AML-193 (cell line): ENCODE measurements at places on chromosomes 3 and 15.
A peak's percentile ranks its signal among the peaks of the same experiment; 100 is the strongest.

DNA sequence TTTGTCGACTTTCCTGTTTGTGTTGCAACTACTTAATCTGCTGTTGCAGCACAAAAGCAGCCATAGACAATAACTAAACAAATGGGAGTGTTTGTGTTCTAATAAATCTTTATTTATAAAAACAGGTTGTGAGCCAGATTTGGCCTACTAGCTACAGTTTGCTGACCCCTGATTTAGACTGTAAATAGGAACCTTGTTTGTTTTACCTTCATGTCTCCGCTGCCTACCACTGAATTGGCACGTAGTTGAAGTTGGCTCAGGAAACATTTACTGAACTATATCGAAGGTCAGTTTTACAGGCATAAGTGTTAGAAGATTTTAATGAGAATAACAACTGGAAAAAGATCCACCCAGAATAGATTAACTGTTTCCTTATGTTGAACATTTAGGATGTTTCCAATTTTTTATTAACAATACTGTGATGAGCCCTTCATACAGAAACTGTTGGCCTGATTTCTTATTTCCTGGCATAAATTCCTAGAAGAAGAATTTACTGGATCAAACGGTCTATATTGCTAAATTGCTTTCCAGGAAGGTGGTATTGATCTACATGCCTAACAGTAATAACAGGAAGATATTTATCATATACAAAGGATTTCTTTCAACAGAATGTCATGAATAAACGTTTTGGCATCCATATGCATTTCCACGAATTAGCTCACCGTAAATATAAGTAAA lies 156.2 kb upstream of the NR2E3 start:
- DNase-seq, result no peak

- no peak for DNase-seq
Observed at GRCh38 chr3:45275006-45275704, 49.1 kb upstream of the TMEM158 start.

- DNase-seq, result no peak
Observed at GRCh38 chr15:72796210-72796514, 12.6 kb upstream of the ADPGK start.

GRCh38 chr3:89246326-89246725 lies 138.9 kb downstream of the EPHA3 start:
- DNase-seq, result no peak

GRCh38 chr3:62379321-62379798 lies 6.0 kb upstream of the FEZF2 start:
- DNase-seq, result no peak

DNA sequence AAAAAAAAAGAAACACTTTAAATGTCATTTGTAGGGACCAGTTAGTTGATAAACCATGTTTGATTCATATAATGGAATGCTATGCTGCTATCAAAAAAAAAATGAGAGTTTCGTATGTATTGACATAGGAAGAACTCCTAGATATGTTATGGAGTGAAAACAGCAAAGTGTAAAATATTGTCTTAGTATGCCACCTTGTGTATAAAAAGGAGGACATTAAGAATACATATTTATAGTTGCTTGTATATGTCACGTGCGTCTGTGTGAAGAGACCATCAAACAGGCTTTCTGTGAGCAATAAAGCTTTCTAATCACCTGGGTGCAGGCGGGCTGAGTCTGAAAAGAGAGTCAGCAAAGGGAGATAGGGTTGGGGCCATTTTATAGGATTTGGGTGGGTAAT lies 39.5 kb downstream of the KBTBD8 start:
- DNase-seq, result peak; percentile 28

DNA sequence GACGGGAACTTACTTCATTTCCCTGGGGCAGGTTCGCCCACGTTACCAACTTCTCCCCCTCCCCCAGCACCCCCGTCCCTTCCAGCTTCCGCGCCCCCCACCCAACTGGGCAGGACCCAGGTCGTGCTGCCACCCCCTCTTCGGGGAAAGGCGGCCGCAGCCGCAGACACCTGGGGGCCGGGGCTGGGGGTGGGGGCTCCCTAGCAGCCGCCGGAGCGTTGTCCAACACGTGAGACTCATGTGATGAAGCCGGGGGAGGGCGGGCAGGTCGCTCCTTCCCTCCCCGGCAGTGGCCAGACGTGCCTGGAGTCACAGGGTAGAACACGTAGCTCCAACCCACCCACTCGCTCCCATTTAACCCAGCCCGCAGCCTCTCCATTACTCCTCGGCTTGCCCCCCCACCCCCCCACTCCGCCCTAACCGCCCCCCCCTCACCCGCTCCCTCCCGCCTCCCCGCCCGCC lies 240 bp upstream of the BHLHE40 start:
- DNase-seq, result peak; percentile 98

DNA sequence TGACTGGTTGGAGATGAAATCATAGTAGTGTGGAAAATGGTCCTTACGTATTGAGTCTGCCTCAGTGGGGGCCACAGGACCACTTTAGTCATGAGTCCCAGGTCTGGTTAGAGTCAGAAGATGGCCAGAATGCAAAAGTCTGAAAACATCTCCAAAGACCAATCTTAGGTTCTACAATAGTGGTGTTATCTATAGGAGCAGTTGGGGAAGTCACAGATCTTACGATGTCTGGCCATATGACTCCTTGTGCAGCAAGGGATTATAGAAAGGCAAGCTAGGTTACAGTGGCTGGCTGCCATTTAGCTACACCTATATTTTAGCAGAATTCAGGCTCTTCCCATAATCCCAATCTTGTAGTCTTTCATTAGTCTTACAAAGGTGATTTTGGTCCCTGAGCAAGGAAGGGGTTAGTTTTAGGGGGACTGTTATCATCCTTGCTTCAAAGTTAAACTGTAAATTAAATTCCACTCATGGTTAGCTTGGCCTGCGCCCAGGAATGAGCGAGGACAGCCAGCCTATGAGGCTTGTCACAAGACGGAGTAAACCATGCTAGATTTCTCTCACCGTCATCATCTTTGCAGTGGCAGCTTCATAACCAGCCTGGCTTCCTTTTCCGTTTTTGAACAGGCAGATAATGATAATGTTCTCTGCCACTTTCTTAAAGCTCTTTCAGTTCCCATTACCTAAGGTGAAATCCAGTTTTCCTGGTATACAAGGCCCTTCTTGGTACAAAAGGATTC lies 134.1 kb downstream of the VPS8 start:
- DNase-seq, result no peak

DNA sequence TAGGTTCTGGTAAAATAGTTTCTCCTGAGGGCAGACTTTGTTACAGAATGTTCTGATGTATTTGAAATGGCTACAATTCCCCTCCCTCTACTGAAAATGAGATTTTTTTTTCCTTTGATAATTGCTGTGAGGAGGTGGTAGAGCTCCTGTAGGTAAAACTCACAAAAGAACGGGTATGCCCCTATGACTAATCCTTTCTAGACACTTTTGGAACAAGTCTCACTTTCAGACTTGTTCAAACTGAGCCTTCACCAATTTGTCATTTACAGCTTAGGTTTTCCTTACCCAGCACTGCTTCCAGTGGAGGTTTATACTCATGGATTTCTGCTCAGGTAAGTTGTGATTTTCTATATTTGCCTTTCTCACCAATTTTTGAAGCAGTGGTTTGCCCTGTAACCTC lies 115.6 kb downstream of the NLGN1 start:
- no peak for DNase-seq

- no peak for DNase-seq
Observed at GRCh38 chr3:188342991-188343732, 189.2 kb downstream of the LPP start.

- DNase-seq, result peak; percentile 39
Observed at GRCh38 chr15:97995881-97996603, 35.5 kb downstream of the ARRDC4 start.

- DNase-seq, result no peak
Observed at GRCh38 chr3:127073941-127074820, 91.3 kb downstream of the PLXNA1 start.

DNA sequence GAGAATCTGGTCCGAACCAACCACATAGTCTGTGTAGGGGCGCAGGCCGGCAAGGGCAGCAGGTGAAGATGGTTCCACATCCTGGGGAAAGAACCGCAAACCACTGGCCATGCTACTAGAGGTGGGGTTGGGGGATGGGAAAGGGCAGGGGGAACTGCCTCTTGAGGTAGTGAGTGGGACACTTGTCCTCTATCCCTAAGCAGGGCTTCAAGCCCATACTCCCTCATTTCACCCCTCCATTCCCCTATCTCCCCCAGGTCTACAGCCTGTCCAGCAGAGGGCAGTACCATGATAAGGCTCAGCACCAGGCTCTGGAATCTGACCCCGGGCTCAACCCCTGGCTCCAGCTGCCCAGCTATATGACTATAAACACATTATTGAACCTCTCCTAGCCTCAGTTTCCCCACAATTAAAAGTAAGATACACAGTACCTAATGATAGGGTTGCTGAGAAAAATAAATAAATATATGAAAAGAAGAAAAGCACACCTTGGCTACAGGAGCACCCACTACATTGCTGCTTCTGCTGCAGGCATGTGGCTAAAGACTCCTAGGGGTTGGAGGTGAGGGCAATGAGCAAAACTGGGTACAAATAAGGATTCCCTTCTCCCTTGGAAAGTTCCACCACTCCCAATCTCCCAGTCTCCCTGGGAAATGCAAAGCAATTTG lies 6.3 kb downstream of the GORASP1 start:
- DNase-seq, result peak; percentile 63
